ENCODE measurements at places on chromosomes 5 and 9.

DNA sequence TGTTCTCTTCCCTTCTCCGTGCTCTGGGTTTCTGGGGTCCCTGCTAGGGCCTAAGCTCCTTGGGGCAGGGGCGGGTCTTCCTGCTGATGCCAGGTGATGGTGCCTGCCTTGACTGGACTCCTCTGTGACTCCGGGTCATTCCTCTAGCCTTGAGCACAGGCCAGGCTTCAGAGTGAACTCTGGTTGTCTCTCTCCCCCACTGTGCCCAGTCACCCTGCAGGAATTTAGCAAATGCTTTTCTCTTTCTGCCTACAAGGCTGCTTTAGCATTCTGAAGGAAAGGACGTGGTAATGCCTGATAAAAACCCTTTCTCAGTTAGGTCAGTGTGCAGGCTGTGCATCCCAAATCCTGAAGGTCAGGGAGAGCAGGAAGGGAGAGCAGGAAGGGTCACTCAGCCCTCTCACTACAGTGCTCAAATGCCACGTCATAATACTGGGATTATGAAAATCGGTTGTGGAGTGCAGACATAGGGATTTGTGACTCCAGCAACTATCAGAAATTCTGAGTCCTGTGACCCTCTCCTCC lies 2.7 kb downstream of the CXCL14 start:
- peak; percentile 44 for DNase-seq

DNA sequence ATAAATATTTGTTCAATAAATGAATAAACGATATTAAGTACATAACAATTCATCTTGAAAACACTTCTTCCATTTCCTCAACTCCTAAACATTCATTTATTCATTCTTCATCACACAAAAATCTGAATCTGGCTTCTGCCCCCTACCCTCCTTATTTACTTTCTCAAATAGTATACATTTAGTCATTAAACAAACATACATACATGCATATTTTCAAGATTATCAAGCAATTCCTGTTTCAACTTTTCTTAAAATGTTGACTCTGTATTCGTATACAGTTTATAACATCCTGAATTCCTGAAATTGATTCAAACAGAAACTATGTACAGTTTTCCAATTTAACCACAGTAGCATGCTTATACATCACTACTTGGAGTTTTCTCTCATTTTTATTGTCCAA lies 129.0 kb downstream of the MUSK start:
- peak; percentile 79 for DNase-seq

- no peak for DNase-seq
Observed at GRCh38 chr9:119801311-119801710, 432.1 kb upstream of the BRINP1 start.

- DNase-seq = peak; percentile 47
Observed at GRCh38 chr5:21680641-21681040, 1172.5 kb downstream of the CDH12 start.

DNA sequence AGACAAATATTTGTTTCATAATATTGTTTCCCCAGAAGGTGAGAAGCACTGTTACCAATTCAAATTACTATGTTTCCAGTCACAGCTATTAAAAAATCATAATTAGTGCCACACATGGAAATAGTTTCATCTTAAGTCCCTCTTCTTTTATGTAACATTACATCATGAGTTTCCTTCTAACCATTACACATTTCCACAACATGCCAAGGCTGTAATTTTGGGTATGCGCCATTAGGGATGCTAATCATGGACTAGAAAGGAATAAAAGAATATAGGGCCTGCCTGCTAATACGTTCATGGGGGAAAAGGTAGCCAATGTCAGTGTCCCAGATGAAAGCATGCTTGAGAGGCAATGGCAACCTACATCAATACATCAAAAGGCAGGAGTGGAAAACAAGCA lies 142.5 kb upstream of the LPAR1 start:
- DNase-seq = no peak

- DNase-seq = no peak
Observed at GRCh38 chr9:84538879-84539278, 130.7 kb upstream of the NTRK2 start.

- DNase-seq = no peak
Observed at GRCh38 chr5:179221196-179221876, 123.9 kb downstream of the ADAMTS2 start.

DNA sequence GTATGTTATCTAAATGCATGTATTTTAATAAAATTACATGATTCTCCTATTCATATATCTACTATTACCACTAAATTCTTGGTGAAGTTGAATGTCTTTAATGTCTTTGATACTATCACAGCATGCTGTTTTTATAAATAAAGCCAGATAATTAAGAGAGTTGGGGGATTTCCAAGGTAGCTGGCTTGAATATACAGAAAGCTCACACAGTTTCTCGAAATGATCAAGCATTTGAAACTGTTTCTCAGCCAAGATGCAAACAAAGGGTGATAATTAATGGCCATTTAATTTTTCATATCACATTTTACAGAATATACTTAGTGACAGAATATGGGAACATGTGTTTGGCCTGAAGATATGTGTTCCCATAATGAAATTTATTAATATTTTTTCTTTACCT lies 145.6 kb upstream of the CDH12 start:
- no peak for DNase-seq

DNA sequence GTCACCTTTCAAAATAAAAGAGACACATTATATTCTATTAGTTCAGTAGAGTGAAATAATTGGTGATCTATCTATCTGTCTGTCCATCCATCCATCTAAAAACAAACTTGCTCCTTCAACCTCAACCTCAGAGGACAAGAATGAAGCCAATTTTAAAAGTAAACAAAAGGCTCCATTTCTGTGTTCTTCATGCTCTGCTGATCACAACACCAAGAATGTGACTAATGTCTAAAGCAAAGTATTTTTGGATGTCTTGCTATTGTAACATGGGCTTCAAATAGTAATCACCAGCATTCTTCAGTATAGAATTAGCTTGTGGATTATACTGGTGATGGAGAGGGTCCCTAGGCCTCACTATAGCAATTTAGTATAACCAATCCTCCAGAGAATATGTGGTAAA lies 1304.4 kb downstream of the MAT2B start:
- peak; percentile 14 for DNase-seq

DNA sequence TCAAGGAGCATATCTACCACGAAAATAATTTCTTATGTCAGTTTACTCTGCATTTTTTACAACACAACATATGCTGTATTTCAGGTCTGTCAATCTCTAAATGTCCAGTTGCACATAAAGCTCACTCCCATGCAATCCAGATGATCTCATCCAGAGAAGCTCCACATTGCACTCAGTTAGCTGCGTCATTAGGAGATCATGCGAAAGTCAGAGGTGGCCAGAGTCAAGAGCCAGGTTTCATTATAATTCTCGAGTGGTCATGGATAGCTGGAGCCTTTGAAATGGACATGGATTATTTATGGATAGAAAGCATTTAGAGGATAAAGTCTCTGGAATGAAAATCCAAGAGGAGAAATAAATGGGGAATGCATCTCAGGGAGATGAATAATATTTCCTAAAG lies 232.3 kb downstream of the GAS1 start:
- peak; percentile 62 for DNase-seq

DNA sequence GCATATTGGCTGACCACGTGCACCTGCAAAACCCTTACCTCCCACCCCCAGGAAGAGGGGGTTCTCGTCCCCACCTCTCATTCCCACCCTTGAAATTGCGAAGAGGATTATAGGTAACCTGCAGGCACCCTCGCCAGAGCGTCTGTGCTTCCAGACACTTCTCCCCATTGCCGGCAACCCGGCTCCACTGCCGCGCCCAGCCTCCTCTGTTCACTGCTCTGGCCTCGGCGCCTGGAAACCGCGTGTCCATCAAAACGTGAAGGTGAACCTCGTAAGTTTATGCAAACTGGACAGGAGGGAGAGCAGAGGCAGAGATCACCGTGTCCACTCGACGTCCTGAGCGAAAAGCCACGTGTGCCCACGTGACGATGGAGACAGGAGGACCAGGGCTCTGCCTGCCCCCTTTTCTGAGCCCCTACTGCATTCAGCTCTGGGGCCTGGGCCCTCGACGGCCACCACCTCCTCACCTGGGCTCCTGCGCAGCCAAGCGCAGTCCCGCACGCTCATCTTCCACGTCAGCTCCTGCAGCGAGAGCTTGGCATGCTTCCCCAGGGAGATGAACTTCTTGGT lies 1.9 kb downstream of the TERT start:
- no peak for DNase-seq

- no peak for DNase-seq
Observed at GRCh38 chr5:181138258-181138657, 7.3 kb upstream of the OR2V1 start.

DNA sequence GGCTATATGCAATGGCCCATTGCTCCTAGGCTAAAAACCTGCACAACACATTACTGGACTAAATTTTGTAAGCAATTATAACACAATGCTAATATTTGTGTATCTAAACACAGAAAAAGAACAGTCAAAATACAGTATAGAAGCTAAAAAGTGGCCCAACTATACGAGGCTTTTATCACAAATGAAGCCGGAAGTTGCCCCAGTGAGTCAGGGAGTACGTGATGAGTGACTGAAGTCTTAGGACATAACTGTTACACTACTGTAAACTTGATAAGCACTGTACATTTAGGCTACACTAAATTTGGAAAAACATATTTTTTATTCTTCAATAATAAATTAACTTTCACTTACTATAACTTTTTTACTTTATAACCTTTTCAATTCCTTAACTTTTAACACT lies 105.2 kb upstream of the PRR16 start:
- DNase-seq = no peak

DNA sequence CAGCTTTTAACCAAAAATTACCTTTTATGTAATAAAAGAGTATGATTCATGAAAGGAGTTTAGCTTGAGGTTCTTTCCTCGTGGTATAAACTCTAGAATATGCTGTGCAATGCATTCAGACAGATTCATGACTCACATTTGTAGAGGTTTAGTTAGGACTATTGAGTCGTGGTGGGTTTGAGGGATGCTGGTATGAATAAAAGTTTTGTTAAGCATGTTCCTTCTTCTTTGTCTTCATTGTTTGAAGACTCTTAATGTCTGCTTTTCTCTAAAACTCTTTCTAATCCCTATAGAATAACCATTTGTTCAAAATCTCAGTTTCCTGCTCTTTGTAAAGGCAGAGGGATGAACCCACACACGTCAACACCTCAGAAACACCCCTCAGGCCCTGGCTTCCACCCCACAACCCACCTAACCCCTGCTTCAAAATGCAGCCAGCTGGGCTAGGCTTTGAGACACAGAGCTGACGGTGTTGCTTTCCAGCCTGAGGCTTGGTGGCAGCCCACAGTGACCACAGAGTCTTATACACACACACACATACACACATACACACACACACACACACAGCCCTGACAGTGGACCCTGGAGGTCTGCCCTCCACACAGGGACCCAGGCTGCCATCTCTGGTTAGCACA lies 69.0 kb upstream of the IRX1 start:
- DNase-seq = no peak

DNA sequence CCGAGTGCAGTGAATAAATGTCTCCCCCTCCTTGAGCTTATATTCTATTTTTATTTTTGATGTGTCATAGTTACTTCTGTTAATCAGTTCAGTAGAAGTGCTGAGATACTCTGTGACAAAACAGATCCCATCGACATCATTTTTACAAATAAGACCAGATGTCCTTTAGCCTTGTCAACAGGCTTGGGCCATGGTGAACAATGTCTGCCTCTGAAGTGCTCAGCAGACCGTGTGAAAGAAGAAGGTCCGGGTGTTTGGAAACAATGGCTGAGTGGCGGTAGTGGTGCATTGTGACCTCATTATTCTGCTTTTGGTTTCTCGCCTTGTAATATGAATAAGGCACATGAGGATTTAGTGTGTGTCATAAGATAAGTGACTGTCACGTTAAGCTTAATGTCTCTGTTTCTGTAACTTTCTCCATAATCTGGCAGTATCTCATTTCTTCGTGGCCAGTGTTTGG lies 71.2 kb downstream of the SYK start:
- no peak for DNase-seq

- DNase-seq = no peak
Observed at GRCh38 chr5:149982505-149982904, 17.9 kb downstream of the TIGD6 start.

GRCh38 chr9:70125621-70126263 lies 82.1 kb downstream of the MAMDC2 start:
- DNase-seq = no peak

- DNase-seq = no peak
Observed at GRCh38 chr5:17989036-17989435, 354.8 kb downstream of the TAF11L14 start.

- DNase-seq = no peak
Observed at GRCh38 chr5:136007271-136007670, 21.5 kb upstream of the TGFBI start.

DNA sequence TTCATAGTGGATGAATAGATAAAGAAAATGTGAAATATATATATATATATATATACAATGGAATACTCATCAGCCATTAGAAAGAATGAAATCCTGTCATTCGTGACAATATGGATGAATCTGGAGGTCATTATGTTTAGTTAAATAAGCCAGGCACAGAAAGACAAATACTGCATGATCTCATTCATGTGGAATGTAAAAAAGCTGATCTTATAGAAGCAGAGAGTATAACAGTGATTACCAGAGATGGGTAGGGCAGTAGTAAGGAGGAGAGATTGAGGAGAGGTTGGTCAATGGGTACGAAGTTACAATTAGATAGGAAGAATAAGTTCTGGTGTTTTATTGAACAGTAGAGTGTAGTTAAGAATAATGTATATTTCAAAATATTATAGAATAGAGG lies 19.7 kb upstream of the PCDHAC2 start:
- DNase-seq = no peak

- no peak for DNase-seq
Observed at GRCh38 chr5:36653044-36653705, 46.8 kb downstream of the SLC1A3 start.

DNA sequence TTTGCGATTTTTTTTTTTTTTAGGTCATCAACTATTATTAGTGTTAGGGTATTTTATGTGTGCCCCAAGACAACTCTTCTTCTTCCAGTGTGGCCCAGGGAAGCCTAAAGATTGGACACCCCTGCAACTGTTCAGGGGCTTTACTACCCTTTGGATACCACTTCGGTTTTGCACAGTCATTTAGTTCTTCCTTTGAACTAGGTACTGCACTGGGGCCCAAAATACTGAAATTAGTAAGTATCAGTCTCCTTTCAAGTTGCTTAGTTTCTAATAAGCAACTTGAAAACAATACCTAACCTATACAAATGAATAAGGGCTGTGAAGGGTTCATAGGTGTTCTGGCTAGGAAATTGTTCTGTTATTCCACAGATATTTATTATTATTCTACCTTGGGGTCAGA lies 45.3 kb downstream of the CWC27 start:
- DNase-seq = no peak

- no peak for DNase-seq
Observed at GRCh38 chr5:173699966-173700365, 83.5 kb upstream of the BOD1 start.

GRCh38 chr5:139681112-139681458 lies 32.9 kb downstream of the CXXC5 start:
- no peak for DNase-seq

Data from astrocyte (in vitro differentiated cells and primary cell).